ENCODE measurements at places on chromosomes 11 and 22.

DNA sequence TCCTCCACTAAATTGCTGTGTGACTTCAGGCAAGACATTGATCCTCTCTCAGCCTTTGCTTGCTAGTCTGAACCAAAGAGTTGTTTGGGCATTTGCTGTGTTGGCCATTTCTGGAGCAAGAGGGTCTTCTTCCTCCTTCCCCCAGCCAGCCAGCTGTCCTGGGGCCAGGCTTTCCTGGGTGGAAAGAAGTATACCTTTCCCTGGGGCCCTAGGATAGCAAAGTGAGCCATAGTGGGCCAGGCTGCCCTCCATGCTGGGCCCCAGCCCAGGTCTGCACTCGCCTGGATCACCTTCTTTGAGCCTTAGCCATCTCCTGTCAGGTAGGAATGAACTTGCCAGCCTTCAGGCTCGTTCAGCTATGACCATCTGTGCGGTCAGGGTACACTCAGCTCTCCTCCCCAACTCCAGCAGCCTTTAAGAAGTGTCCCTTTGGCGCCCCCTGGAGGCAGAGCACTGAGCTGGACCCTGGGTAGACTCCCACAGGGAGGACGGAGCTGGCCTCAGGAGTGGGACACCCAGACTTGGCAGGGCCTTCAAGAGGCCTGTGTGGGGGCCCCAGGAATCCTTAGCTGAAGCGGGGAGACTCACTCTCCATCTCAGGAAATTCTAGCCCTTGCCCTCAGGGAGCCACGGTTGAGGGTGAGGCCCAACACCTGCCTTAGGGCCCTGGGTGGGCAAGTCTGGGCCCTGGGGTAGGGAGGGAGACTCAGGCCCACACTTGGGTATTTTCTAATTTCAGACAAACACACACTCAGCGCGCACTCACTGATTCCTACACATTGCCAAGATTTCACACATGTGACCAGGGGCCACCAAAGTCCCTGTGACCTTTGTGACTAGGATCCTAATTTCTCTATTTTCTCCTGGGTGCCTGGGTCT, 35.6 kb upstream of the TPBGL start:
- DNase-seq = peak; percentile 72

DNA sequence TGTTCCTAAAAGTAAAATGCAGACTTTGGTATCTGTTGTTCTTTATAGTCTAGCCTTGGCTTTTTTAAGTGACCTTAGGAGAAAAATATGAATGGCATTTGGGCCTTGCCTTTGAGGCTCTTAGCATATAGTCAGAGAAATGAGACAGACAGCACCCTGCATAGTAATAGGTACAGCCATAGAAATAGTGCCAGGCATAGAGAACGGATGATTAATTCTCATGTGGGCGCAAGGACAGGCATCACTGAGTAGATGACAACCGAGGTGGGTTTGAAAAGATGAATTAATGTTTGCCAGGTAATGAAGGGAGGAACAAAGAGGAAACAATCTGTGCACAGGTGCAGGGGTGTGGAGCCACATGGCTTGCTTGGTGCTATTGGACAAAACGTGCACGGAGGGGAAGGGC, 90.5 kb downstream of the BMAL1 start:
- DNase-seq = no peak

DNA sequence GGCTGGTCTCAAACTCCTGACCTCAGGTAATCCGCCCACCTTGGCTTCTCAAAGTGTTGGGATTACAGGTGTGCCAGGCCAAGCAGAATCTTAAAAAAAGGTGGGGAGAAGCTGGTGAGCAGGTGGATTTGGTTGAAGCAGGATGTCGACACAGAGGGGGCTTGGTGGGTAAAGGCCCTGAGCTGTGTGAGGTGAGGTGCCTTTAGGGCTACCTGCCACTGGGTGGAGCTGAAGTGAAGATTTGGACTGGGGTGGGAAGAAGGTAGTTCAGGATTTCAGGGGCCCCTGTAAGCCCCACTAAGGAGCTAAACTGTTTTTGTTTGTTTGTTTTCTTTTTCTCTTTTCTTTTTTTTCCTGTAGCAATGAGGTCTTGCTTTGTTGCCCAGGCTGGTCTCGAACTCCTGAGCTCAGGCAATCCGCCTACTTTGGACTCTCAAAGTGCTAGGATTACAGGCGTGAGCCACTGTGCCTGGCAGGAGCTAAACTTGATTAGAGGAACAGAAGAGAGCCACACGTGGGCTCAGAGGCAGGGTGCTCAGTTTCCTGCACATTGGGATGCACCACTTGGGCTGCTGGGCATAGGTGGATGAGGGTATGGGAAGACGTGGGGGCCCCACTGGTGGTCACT, 6.0 kb downstream of the P2RX6 start:
- no peak for DNase-seq

DNA sequence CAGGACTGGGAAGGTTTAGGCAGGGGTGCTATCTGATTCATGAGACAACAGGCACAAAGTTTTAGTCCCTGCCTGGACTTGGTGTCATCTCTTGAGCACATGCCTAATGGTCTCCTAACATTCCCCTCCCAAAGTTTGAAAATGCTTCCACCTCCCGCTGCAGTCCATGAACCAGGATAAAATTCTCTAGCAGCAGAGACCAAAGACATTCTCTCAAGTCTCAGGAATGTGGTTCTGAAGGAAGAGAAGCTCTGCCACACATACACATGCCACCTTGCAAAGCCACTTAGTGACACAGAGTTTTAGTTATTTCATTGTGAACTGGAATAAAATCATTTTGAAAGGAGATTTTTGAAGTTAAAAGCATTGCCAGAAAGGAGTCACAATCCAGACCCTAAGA, 15.5 kb downstream of the OR51B6 start:
- no peak for DNase-seq

DNA sequence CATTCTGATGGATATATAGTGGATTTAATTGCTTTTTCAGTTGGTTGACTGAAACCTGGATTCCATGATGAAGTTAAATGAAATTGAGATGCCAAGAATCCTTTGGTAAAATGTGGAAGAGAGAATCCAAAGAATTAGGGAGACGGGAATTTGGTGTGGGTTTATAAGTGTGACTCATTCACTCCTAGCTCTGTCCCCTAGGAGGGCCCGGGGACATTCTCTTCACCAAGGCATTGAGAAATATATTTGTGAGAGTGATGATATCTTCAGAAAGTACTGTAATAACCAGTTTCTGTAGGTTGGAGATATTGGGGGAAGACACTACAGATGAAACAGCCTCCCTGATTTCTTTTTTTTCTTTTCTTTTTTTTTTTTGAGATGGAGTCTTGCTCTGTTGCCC, 13.6 kb upstream of the PHOX2A start:
- DNase-seq = no peak

DNA sequence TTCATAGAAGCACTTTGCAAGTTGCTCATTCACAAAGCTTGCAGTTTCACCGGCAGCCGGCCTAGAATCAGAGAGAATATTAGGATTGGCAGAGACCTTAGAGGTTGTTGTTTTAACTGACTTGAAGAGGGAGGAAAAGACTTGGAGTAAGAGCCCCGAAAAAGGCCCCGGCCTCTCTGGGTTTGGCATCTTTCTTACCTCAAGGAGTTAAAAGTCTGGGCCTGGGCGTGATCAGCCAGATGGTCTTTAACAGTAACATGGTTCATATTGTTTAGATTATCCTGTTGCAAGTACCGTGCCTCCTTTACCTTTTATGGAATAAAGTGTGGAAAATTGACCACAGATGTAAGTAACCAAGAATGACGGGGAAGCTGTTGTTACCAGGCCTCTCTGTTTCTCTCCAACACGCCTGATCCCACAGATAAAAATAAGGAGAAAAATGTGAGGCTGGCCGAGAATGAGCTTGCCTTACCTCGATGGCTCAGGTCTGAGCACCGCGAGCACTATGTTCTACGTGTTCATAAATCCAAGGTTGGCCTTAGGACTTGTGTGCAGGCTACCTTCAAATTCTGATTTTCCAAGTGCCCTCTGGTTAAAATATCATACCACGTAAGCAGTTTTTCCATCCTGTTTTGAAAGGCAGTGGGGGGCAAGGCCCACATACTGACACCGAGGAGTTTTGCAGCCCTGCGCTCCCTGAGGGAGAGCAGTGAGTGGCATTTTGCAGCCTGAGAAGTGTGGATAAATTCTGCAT, 56.4 kb downstream of the PARVA start:
- DNase-seq = peak; percentile 71

- DNase-seq = peak; percentile 72
Measured at GRCh38 chr11:95512682-95513081, 276.9 kb downstream of the FAM76B start.

DNA sequence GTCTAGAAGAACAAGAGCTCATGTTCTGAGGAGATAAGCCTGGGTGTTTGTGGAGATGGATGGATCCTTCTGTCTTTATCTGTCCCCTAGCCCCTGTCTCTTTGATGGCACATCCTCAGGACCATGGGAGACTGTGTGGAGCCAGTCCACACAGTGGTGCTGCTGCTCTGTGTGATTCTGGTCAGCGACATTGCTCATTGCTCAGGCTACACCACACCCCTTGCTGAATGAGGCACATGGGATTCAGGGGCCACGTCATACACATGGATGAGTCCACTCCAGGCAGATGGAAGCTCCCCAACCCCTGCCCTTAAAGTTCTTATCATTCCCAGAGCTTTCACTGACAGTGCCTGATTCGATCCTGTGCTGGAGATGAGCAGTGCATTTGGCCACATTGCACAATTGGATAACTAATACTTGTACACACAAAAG, 222.2 kb downstream of the NAV2 start:
- no peak for DNase-seq

- DNase-seq = peak; percentile 57
Measured at GRCh38 chr11:44623341-44623730, 57.9 kb downstream of the CD82 start.

DNA sequence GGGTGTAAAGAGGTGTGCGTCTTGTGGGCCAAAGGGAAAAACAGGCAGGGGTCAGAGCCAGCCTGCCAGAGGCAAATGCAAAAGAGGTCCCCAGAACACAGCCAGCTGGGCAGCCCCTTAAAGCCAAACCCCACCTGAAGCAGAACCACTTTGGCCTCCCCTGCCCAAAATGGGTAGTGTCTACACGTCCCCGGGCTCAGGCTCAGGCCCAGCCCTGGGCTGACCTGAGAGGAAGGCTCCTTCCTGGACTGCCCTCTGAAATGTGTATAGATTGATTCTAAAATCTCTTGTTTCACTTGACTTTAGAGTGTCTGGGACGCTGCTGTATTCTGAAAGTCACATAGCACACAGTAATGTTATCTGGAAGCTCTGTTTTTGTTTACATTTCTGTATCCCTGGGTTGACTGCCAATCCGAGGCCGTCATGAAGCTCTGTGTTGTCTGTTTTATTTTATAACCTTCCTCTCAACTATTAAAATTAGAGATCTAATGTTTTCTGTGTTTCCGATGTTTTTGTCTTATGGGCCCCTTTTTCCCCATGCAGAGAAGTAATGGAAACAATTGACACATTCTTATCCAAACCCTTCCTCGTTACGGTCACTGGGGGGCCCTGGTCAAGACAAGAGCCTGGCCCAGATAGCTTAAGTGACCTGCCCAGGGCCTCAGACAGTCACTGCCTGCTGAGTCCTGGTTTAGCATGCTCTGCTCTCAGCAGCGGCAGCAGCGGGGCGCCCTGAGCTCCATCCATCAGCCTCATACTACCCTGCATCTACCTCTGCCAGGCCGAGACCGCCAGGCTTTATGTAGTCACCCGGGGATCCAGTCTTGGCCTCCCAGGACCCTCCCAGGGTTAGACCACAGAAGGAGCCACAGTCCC, 10.1 kb downstream of the OVOL1 start:
- DNase-seq = peak; percentile 69

DNA sequence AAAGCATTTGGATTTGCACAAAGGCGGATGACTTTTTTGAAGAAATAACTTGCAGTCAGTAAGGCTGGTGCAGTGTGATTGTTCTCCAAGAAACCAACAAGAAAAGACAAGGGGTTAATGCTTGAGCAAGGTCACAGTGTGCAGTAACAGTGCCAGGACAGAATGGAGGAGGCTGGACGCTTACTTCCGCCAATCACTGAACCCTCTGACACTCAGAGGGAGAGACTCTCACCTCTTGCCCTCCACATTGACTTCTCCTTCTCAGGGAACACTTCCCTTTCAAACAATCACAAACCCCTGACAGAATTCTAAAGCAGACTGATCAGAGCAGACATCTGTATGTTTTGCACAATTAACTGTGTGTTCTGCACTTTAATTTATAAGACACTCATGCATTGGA, 228.4 kb downstream of the BLID start:
- DNase-seq = peak; percentile 13

GRCh38 chr22:39356464-39356863, 6.7 kb downstream of the SYNGR1 start:
- DNase-seq = no peak

DNA sequence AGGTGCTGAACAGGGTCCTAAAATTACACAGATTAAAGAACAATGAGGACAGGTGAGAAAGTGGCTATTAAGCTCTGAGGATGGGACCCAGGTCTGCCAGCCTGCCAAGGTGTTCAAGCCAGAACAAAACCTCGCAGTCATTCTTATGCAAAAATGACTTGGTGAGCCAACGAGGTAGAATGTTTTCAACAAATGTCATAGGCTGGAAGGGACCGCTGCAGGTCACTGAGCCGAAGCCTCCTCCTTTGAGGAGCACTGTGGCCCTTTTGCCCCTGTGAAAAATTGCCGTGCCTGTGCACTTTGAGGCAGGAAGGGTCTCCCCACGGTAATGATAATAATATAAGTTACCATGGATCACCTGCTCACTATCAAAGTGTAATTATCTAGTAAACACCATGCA, 216.2 kb downstream of the DSCAML1 start:
- no peak for DNase-seq

- DNase-seq = no peak
Measured at GRCh38 chr11:34648036-34648435, 27.1 kb downstream of the EHF start.

DNA sequence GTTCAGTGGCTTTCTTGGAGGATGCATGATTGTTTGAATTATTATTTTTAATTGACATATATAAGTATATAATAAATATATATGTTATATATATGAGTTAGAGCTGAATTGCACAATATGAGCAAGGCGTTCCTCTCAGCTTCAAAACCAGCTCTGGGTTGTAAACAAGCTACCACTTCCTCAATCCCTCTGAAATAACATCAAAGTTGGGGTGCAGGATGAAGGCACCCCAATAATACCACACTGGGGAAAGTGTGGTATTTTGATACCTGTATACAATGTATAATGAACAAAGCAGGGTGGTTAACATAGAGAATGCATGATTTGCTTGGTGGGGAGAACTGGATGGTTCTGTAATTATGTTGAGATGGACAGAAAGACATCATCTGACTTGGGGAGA, 1.7 kb upstream of the SORL1 start:
- no peak for DNase-seq

Measured in lung (tissue), 17 donors.